ENCODE measurements at places on chromosomes 3 and 15. TPM values are rescaled to one million over a fixed set of nuclear protein-coding genes. Genes with fewer than 3 reads are reported as not detected.

KPNA4 gene
- total RNA-seq = 37.5 TPM

CCR4 gene
- 0.05 TPM for total RNA-seq

PEAK1 gene
- total RNA-seq = 5.3 TPM

GRM2 gene
- total RNA-seq = 0.10 TPM

SCAMP5 gene
- 10.4 TPM for total RNA-seq

PLA1A gene
- total RNA-seq = 0.37 TPM

SCAPER gene
- total RNA-seq = 3.6 TPM

FANCD2OS gene
- total RNA-seq = not detected

NRROS gene
- total RNA-seq = 0.04 TPM

RBP2 gene
- total RNA-seq = not detected

TEX9 gene
- total RNA-seq = 4.9 TPM

PODXL2 gene
- 10.2 TPM for total RNA-seq

COL6A5 gene
- not detected for total RNA-seq

ZNF662 gene
- total RNA-seq = not detected

B4GALT4 gene
- 106 TPM for total RNA-seq

GABRB3 gene
- 98.3 TPM for total RNA-seq

HLTF gene
- 13.0 TPM for total RNA-seq

RBM6 gene
- 27.8 TPM for total RNA-seq

OCA2 gene
- total RNA-seq = 0.48 TPM

A4GNT gene
- total RNA-seq = not detected

GALNT15 gene
- 0.05 TPM for total RNA-seq

RTP3 gene
- total RNA-seq = not detected

TMPRSS7 gene
- total RNA-seq = 0.08 TPM

STX19 gene
- not detected for total RNA-seq

ROBO1 gene
- 20.8 TPM for total RNA-seq

CPLX3 gene
- total RNA-seq = not detected

KLHL40 gene
- not detected for total RNA-seq

C3orf22 gene
- total RNA-seq = not detected

CACNA2D3 gene
- 0.19 TPM for total RNA-seq

PFN2 gene
- total RNA-seq = 178 TPM

TUSC7 gene
- not detected for total RNA-seq

UBA7 gene
- 0.37 TPM for total RNA-seq

CISH gene
- total RNA-seq = 0.69 TPM

MED12L gene
- total RNA-seq = 0.41 TPM

GRK7 gene
- not detected for total RNA-seq

MINAR1 gene
- 0.59 TPM for total RNA-seq

CFAP44 gene
- 1.5 TPM for total RNA-seq

STAB1 gene
- total RNA-seq = 0.17 TPM

NEK11 gene
- 4.8 TPM for total RNA-seq

SPG21 gene
- 121 TPM for total RNA-seq

NR1I2 gene
- not detected for total RNA-seq

CCDC39 gene
- not detected for total RNA-seq

SERINC4 gene
- 0.15 TPM for total RNA-seq

KNSTRN gene
- 47.6 TPM for total RNA-seq

GOLGA8J gene
- total RNA-seq = not detected

CYP1A2 gene
- not detected for total RNA-seq

TPRA1 gene
- 50.6 TPM for total RNA-seq

INO80 gene
- total RNA-seq = 14.0 TPM

PEX11A gene
- total RNA-seq = 8.4 TPM
